Ascending aorta (tissue), 2 donors: ENCODE measurements at places on chromosomes 3 and 15.

- DNase-seq: no peak
Measured at GRCh38 chr3:168162172-168162571, 66.4 kb upstream of the GOLIM4 start.

GRCh38 chr3:11230125-11230524, 42.1 kb upstream of the ATG7 start:
- no peak for DNase-seq

DNA sequence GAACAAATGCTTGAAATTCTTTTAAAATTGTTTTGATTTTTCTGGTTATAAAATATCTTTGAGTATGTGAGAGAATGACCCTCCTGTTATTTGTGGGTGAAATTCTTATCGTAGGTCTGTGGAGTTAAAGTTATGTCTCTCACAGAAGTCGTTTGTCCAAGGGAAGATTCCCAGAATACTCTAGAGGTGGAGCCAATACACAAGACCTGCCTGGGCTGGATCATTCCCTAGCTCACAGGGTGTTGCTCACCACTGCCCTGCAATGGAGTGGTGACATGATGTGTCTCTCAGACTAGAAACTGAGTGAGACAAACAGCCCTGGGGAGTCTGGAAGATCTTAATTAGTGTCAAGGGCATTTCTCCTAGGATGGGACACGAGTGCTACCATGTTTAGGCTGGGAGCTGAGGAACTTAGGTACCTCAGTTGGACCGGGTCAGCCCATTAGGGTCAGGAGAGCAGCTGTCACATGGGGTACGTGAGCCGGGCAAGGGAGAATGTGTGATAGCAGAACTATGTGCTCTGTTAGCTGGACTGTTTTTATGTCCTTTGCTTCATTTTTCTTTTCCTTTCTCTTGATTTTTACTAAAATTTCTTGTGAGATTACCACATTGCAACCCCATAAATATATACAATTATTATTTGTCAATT, 53.6 kb upstream of the MYO5C start:
- DNase-seq: no peak

GRCh38 chr3:89474333-89475130, 367.1 kb downstream of the EPHA3 start:
- no peak for DNase-seq

- no peak for DNase-seq
Measured at GRCh38 chr3:107128946-107129345, 248.3 kb upstream of the CCDC54 start.

DNA sequence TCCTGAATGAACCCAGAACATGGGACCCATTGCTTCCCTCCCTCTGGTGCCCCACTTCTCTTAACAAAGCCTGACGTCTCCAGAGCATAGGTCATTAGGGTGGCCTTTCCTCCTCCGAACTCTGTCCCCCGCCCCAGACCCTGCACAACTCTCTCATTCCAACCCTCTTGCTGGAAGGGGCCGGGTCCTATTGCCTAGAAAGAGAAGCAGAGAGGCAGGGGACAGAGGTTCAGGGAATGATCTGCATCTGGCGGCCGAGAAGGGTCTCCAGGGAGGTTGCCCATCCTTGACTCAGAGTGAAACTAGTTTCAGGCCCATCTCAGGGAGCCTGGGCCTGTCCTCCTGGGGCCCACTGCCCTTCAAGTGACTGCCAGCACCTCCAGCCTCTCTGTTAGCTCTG, 79.0 kb downstream of the LINGO1 start:
- DNase-seq: no peak

GRCh38 chr15:48285329-48286214, 45.7 kb upstream of the DUT start:
- peak; percentile 89 for DNase-seq

DNA sequence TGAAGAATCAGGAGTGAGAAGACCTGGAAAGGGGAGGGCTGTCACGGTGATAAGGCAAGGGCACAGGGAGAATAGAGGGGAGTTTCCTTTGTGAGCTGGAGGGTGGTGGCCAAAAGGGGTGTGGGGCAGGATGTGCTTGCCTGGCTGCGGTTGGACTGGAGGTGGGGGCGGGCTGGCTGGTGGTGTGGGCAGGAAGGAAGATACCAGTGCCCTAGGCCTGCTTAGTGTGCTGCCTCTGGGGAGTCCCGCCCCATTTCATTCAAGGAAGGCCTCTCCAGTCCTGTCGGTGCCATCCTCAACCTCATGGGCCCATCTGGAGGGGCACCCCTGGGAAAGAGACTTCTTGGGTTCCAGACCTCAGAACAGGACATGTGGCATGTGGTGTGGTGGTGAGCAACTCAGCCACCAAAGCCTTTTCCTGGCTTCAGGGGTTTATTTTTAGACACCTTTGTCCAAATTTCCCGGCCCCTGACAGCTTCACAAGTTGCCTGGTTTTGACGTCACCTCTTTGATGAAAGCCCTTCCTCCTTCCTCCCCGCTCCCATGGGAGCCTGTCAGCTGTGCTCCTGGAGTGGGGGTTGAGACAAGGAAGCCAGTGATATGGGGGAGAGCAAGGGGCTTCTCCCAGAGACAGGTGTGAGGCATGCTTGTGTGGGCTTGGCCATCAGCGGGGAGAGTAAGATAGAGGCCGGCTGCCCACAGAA, 15.6 kb downstream of the TEX264 start:
- DNase-seq: peak; percentile 19

DNA sequence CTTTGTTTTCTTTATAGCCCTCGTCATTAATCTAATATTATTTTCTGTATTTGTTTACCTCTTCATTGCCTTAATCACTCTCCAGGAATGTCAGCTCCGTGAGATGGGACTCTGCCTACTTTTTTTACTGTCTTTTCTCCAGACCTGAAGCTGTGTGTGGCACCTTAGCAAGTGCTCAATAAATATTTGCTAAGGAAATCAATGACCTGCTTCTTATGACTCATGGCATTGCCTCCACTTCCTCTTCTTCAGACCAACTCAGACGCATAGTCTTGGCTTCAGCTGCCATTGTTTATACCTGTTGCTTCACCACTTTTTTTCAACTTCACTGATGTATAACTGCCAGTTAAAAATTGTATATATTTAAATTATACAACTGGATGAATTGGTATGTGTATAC, 218.5 kb upstream of the CMC1 start:
- no peak for DNase-seq

- DNase-seq: no peak
Measured at GRCh38 chr3:192597913-192598312, 129.4 kb downstream of the FGF12 start.

DNA sequence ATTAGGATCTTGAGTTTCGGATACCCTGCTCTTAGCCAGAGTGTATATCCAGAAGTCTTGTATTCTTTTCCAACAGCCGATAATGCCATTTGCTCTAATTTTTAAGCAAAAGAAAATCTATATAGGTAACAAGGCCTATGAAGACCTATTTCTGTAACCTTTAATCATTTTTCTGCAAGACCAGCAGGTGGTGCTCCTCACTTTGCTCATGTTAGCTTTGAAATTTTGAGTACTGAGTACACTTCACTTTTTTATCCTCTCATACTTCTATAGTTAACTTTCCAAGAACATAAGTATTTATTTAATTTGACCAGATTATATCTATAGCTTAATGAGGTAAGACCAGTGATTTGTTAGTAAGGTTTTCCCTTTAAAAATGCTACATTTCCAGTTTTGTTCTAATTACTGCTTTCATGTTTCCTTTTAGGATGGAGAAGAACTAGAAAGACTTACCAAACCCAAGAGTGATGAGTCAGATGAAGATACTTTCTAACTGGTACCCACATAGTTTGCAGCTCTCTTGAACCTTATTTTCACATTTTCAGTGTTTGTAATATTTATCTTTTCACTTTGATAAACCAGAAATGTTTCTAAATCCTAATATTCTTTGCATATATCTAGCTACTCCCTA, 20.5 kb downstream of the SLC35A5 start:
- DNase-seq: no peak

GRCh38 chr3:157040456-157040855, 119.5 kb downstream of the CCNL1 start:
- DNase-seq: no peak

GRCh38 chr15:99433026-99433756, 132.6 kb upstream of the MEF2A start:
- no peak for DNase-seq

DNA sequence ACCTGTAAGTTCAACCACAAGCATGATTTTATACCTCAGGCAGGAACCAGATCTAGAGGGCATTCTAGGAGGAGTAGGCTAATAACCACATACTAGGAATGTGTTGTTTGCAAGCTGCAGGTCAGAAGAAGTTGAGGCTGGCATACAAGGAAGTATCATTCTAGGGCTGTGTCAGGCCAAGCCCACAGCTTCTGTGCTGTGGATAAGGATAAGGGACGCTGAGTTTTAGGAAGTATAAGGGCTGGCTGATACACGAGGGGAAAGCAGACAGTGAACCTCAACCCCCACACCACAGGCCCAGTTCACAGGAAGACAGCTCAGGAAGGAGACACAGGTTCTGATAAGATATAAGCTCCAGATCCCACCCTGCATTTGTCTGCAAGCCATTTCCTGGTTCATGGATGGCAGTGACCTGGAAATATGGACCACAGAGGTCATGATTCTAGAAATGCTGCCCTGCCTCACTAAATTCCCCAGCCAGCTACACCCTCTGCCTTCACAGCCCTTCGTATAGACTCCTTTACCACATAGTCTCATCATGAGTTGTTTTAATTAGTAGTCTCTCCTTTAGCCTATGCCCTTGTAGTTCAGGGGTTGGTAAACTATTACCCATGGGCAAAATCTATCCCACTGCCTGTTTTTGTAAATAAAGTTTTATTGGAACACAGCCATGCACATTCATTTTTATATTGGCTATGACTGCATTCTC, 260.7 kb downstream of the OPA1 start:
- no peak for DNase-seq

DNA sequence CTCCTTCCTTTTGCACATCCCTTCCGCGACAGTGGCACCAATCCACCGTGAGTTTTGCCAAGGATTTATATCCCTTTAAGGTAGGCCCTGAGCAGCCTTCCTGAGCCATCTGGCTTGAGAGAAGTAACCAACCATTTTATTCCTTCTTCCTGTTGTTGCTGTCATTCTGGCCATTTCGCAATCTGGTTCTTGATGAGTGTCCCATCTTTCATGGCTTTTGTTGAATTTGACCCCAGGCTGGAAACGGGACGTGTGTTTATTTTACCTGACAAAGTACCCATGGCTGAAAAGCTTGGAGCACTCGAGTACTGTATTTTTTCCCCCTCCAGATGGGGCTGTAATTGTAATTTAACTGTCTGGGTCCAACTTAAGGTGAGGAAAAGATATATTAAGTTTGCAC, 173.4 kb downstream of the WNT5A start:
- DNase-seq: no peak

GRCh38 chr3:182389071-182389815, 404.1 kb upstream of the ATP11B start:
- DNase-seq: no peak

- DNase-seq: no peak
Measured at GRCh38 chr15:52255008-52255407, 40.6 kb downstream of the MYO5C start.

GRCh38 chr3:104878395-104878794, 488.3 kb upstream of the ALCAM start:
- no peak for DNase-seq

GRCh38 chr3:68458581-68458980, 473.8 kb downstream of the TAFA4 start:
- no peak for DNase-seq

DNA sequence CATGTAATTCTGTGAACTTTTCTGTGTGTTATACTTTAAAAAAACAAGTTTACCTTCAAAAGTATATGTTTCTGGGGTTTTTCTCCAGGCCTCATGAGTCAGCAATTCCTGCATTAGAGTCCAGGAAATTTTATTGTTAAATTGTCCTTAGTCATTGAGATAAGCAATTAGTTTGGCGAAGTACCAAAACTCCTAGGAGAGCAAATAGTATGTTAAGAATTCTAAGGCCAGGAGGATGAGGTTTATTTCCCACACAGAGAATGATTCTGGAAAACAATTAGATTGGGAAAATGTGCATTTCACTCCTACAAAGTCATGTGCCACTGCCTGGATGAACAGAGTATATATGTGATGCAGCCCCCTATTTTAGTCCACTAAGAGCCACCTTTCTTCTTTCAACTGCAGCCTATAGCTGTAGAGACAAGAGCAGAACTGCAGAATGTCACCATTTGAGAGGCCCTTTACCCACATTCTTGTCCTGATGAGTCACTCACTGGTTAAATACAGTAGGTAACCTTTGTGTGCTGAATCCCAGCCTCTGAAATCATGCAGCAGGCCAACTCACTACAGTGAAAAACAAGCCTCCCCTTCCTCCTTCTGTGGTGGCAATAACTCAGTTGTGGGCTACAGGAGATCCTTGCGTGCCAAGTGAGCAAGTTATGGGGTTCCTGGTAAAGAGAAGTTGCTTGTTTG, 452.8 kb upstream of the THBS1 start:
- no peak for DNase-seq

DNA sequence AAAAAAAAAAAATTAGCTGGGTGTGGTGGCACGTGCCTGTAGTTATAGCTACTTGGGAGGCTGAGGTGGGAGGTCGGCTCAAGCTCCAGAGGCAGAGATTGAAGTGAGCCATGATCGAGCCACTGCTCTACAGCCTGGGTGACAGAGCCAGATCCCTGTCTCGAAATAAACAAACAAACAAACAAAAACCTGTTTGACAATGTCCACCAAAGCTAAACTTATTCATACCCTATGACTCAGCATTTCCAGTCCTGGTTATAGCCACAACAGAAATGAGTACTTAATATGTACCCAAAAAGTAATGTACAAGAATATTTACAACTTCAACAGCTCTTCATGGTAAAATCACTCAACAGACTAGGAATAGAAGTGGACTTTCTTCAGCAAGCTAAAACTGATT, 31.1 kb downstream of the SERP1 start:
- no peak for DNase-seq

GRCh38 chr3:53190659-53191058, 29.6 kb downstream of the PRKCD start:
- no peak for DNase-seq

GRCh38 chr3:86995537-86995936, 4.6 kb upstream of the VGLL3 start:
- no peak for DNase-seq

GRCh38 chr15:50261981-50262380, 3.5 kb downstream of the HDC start:
- no peak for DNase-seq

GRCh38 chr3:99578339-99578970, 59.9 kb upstream of the COL8A1 start:
- DNase-seq: no peak

- peak; percentile 65 for DNase-seq
Measured at GRCh38 chr15:25739687-25740121, 123.4 kb downstream of the ATP10A start.
